Progenitor cell of endocrine pancreas (in vitro differentiated cells): ENCODE measurements at places on chromosomes 1 and 21. TPM values are rescaled to one million over a fixed set of nuclear protein-coding genes. Genes with fewer than 3 reads are reported as not detected.
A peak's percentile ranks its signal among the peaks of the same experiment; 100 is the strongest.

DNA sequence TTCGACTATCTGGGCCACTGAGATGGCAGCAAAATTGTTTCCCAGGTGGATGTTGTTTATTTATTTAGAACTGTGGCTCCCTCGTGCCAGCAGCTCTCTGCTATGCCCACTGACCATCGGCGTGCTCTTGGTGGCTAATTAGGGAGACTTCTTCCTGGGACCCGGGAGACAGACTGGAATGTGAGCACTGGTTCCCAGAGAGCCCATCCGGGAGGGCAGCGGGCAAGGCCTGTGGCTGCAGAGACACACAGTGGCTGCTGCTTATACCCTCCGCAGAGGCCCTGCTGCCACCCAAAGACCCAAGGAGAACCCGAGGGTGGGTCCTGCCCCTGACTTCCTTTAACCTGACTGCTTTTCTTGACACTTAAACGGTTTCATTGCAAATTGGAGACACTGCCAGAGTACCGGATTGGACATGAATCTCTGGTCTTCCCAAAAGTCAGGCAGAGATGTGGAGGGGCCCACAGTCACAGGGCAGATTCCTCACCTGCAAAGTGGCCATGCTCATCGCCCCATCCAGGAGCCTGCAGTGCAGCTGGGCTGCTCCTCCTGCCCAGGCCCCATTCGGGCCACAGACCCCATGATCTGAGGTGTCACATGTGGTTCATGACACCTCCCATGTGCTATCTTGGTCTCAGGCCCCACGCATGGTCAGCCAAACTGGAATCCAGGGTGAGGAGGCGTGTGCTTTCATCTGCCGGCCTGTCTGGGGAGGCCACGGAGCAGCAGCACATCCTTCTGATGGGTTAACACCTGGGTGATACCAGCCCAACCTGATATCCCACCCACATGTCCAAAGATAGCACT, 5.7 kb upstream of the MATN1 start:
- no peak for DNase-seq

DNA sequence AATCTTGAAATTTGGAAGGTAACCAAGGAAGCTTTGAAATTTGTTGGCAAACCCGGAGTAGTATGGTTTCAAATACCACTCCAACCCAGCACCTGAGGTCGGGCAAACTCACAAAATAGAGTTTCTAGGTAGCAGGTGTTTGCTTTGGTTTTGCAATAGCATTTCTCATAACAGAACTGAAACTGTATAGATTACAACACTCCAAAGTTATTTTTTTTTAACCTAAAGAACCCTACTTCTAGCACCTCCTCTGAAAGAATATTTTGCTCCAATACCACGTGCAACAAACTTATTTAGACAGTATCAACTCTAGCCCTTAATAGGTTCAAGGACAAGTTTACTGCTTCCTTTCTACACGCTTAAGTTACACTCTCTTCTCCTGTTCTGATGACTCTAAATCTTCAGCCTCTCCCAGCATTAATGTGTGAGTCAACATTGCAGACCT, 178.5 kb upstream of the FMN2 start:
- no peak for DNase-seq

- DNase-seq: no peak
Measured at GRCh38 chr1:86067626-86068025, 88.9 kb downstream of the COL24A1 start.

DNA sequence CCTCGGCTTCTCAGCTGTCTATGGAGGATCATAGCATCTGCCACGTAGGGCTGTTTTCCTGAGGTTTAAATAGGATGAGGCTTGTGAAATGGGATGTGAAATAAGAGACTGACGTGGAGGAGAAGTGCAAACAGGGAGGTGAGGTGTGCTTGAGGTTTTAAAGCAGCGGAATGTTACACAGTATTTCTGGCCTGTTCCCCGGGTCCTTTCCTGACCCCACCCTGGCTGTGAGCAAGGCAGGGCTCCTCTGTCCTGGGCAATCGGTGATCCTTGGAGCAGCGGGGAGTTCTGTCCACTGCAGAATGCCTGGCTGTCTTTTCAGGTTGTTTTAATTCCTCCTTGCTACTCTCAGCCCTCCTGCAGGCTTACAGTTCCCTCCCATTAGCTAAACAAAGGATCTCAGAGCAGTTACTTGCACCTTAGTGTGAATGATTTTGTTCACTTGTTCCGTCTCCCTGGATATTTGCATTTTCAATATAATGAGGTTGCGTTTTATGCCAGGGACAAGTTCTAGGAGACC, 38.6 kb downstream of the LHX4 start:
- DNase-seq: no peak

The TARDBP gene
- 197 and 199 TPM in 2 replicates for total RNA-seq

The NCSTN gene
- total RNA-seq: 139 and 142 TPM in 2 replicates

DNA sequence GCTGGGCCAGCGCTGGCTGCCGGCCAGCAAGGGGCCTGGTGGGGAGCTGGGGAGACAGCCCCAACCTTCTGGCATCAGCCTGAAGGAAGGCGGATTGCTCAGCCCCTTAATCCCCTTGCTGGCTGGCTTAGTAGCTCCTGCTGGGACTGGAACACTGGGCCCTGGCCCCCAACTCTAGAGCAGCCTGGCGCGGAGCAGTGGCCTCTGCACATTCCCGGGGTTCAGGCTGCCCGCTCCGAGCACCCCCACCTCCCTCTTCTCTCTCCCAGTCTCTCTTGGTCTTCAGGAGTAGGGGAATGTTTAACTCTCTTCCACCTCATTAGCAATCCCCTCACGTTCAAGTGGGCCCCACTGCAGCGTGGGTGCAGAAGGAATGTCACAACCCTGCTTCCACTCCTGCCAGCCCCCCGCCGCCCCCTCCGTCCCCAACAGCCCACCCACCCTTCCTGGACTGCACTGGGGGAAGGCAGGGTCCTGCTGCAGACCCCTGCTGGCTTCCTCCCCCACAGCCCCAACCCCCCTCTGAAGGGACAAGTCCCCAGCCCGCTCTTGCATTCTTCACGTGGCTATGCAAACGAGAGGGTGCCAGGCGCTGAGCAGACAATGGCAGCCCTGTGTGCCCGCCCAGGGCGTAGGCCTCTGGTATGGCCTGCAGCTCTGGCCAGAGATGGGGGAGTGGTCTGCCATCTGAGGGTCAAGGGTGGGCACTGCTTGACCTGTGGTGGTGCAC, 980 bp upstream of the CLDN19 start:
- no peak for DNase-seq

DNA sequence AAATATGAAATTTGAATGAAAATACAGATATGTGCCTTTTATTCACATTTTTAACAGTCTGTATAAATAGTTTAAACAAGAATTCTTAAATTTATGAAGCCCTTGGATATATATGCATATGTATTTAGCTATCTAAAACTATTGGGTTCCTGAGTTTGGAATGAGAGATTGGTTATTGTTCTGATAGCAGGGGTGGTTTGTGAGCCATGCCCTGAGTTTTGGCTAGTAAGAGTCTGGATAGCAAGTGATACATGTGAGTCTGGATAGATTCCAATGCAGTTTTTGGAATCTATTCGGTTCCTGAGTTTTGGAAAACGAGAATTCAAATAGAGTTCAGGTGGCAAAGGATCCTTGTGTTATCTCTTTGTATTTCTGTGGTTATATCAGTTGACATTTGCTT, 2.8 kb downstream of the MAN1A2 start:
- no peak for DNase-seq

DNA sequence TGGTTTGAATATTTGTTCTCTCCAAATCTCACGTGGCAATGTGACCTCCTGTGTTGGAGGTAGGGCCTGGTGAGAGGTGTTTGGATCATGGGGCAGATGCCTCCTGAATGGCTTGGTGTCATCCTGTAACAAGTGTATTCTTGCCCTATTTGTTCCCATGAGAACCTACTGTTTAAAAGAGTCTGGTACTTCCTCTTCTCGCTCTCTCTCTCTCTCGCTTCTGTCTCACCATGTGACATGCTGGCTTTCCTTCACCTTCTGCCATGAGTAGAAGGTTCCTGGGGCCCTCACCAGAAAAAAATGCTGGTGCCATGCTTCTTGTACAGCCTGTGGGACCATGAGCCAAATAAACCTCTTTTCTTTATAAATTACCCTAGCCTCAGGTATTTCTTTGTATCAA, 8.4 kb upstream of the PAXBP1 start:
- no peak for DNase-seq

DNA sequence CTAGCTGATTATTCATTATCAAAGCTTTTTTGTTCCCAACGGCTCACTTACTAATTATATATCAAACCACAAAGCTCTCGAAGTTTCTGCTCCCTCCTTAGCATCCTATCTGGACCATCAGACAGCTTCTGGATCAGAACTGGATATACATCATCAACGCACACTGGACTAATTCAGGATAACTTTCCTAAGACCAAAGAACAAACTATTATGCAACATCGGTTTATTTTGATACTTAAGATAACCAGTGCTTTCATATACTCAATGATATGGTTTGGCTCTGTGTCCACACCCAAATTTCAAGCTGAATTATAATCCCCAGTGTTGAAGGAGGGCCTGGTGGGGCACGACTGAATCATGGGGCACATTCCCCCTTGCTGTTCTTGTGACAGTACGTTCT, 110.8 kb downstream of the SMYD3 start:
- no peak for DNase-seq

The VSIG8 gene
- 0.20 TPM in 1 of 2 replicates, not detected in the other for total RNA-seq

The FAM229A gene
- 15.0 and 17.3 TPM in 2 replicates for total RNA-seq

DNA sequence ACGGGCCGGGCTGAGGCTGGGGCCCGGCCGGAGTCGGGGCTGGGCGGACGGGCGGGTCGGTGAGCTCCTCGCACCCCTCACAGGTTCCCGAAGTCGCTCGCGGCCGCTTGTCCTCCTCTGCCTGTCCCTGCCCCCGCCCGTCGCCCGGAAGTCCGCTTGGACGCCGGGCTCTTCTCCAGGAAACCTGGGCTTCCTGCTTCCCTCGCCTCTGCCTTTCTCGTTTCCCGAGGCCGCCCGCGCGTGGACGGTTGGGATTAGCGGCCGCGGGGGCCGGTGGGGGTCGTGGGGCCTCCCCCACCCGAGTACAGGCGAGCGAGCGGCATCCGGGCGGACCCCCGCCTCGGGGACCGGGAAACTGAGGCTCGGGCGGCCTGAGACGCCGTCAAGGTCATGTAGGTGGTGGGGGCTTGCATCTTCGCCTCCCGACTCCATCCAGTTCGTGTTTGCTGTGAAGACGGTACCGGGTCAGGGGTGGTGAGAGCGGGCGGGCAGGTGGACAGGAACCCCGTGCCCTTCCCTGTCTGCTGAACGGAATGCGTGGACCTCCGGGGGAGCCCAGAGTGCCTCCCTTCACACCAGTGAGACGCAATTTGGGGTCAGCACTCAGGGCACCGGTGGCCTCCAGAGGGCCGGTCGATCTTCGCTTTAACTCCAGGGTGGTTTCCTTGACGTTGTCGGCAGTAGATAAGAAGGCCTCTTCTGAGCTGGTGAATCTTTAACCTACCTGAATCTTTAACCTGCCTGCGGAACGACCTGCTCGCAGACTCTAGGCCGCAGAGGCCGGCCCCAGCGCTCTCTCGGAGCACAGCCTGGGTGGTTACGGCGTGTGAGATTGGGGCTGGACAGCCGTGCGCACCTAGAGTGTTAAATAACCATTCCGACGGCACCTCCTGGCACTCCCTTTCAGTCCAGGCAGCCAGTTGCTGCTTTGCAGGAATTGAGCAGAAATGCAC, 686 bp downstream of the ARF1 start:
- DNase-seq: peak; percentile 56
